ENCODE measurements at places on chromosomes 2 and 18.

- DNase-seq: no peak
These were observed 10.2 kb downstream of the IAH1 start for GRCh38 chr2:9484533-9484932.

DNA sequence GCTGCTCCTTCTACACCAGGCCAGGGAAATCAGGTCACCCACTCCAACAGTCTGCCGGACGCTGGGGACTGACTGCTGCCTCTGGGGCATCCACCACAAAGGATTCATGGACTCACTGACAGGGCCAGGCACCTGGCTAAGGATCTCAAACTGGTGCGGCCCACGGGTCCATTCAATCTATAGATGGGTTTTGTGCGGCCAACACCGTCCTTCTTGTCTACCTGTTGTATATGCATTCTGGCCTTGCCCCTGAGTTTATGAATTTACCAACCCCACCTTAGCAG is 10.9 kb upstream of the SLC20A1 start:
- no peak for DNase-seq

DNA sequence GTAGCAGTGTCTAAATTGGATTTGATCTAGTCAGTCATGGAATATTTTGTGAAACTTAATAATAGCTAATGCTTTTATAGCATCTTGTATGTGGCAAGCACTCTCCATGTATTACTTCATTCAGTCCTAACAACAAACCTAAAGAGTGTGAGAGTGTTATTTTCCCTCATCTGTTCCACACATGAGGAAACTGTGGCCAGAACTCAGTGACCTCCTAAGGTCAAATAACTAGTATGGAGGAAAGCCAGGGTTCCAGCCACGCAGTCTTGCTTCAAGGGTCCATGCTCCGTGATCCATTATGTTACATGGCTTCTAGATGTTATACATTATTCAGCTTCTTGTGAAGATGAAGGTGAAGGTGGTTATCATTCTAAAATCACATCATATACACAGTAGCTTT is 45.5 kb downstream of the TWSG1 start:
- DNase-seq: no peak

DNA sequence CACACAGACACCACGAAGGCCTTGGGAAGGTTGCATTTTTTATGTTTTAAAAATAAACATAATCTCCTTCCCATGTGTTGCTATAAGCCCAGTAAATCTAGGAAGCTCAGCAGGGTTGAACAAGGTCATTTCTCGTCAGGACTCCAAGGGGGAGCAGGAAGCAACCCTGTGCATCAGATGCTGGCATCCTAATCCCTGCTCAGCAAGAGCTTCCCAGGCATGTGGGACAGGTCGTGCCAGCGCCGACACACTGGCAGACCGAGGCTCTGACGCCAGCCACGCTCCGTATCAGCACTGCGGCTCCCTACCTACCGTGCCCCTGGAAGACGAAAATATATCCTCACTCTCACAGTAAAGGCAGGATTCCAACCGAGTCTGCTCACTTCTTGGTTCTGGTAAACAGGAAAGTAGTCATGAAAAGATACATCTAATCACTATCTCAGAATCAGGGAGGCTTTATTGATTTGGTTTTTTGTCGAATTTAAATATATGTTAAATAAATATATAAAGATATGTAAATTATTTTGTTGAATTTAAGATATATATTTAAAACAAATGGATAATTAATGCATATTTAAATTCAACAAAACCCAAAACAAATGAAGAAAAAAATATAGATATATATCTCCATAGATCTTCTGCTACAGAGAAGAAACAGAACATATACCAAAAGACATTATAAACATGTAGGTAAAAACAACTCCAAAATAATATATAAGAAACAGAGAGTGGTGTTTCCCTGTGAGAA is 61.4 kb downstream of the TXNL1 start:
- DNase-seq: no peak

DNA sequence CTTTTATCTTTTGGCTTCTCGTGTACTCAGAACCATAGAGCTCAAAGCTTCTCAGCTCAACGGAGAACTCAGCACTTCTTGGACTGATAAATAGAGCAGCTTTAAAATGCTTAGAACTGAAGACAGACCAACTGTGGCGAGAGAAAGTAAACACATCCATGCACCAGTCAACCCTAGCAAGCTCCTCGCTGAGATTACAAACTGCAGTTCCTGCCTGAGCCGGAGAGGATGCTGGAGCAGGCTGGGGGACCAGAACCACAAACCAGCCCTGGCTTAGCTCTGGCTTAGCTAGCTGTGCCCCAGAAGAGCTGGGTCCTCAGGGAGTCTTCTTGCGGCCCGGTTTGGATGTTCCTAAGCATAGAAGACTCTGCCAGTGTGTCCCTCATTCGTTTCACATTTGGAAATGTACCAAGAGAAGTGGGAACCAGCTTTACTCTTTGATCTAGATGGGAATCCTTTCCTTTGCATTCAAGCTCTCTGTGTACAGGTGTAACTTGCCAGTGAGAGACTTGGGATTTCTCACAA is 5.6 kb downstream of the PAX8 start:
- DNase-seq: no peak

GRCh38 chr18:49613641-49614151 is 51.8 kb downstream of the LIPG start:
- no peak for DNase-seq

- DNase-seq: peak; percentile 3
These were observed 2.4 kb downstream of the ERBB4 start for GRCh38 chr2:212535996-212536816.
